ENCODE measurements at places on chromosomes 12 and 14. TPM values are rescaled to one million over a fixed set of nuclear protein-coding genes. Genes with fewer than 3 reads are reported as not detected.

DNA sequence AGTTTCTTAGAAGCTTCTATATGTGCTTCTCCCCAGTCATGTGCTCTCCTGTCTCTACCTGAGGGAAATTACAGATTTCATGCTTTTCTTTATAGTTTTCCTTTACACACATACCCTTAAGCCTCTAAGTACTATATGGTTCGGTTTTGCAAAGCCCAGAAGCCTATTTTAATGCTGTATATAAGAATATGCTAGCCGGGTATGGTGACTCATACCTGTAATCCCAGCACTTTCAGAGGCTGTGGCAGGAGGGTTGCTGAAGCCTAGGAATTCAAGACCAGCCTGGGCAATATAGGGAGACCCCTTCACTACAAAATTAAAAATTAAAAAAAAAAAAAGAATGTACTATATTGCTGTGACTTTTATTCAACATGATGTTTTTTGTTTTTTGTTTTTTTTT lies 15.4 kb downstream of the DGLUCY start:
- DNase-seq, result no peak

- DNase-seq, result no peak
Measured at GRCh38 chr12:76006028-76006925, 25.3 kb downstream of the PHLDA1 start.

The HELB gene
- 4.4 TPM for total RNA-seq

The HVCN1 gene
- 11.5 TPM for total RNA-seq

The GOLGA3 gene
- 32.7 TPM for total RNA-seq

DNA sequence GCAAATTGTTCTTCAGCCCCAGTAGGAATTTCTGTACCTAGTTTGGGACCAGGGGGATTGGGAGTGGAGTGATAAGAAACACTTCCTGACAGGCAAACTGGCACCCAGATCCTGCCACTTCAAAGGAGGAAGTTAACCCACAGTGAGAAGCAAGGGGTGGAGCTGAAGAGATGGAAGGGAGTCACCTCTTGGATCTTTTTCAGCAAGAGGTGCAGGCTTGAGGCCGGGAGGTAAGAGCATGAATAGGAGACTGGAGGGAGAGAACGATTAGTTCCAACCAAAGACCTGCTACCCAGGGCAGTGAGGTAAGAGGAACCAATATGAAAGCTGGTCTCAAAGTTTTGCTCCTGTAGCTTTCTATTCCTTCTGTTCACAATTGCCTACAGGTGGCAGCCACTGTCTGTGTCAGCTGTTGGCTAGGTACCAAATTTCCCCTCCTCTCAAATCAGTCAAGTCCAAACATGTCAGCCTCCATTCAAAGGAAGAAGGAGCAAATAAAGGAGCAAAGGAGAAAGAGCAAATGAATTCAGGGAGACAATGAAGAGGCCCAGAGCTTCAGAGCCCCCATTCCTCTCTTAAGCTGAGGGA lies 14.9 kb upstream of the TAC3 start:
- DNase-seq, result peak; percentile 48

DNA sequence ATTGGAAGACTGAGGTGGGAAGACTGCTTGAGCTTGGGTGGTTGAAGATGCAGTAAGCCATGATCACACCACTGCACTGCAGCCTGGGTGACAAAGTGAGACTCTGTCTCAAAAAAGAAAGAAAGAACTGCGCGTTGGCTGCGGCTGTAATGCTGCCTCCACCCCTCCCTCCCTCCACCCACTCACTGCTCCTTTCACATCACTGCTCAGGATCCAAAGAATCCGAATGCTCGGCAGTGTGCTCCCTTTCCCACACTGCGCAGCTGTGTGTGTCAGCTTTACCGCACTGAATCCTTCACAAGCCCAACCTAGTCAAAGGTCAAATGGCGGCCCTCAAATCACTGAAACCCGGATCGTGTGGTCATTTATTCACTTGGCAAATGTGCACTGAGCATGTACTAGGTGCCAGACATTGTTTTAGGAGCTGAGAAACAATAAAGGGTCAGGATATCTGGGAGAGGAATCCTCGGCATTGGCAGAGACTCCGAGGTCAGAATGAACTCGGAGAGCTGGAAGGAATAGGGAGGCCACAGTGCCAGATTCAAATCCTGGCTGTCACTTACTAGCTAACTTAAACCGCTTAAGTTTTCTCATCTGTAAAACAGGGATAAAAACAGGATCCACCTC lies 11.5 kb upstream of the TDRD9 start:
- no peak for DNase-seq

The GPX2 gene
- not detected for total RNA-seq

The LRRIQ1 gene
- total RNA-seq, result not detected

The DIP2B gene
- total RNA-seq, result 37.5 TPM

DNA sequence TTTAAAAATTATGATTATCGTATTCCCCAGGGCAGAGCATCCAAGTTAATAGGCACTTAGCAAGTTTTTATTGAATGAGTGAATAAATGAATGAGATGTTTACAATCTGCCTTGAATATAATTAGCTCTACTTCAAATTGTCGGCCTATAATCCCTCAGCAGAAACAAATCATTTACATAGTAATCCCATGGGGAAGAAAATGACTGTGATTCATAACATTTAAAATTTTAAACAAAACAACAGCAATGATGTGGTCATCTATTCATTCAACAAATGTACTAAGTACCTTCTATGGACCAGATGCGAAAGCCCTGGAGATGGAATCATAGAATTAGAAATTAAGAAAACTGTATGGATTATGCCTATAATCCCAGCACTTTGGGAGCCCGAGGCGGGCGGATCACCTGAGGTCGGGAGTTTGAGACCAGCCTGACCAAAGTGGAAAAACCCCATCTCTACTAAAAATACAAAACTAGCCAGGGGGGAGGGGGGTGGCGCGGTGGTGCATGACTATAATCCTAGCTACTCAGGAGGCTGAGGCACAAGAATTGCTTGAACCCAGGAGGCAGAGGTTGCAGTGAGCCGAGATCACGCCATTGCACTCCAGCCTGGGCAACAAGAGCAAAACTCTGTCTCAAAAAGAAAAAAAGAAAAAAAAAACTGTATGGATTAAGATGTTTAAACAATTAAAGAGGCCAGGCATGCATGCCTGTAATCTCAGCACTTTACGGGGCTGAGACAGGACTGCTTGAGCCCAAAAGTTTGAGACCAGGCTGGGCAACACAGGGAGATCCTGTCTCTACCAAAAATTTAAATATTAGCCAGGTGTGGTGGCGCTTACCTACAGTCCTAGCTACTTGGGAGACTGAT lies 17.7 kb upstream of the MDM2 start:
- DNase-seq, result peak; percentile 16

DNA sequence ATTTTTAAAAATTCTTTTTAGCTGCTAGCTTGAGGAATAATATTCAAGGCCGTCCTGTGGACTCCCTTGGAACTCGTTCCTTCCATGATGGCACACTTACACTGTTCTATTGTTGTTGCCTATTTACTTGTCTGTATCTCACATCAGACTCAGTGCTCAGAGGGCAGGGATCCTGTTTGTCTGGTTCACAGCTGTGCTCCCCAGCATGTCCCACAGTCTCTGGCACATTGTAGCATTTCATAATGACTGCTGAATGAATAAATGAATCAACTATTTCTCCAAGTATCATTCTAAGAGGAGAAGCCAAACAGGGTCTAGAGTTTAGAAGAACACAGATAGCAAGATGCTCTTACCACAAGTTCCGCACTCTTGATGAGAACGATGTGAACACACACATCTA lies 48.0 kb downstream of the NTN4 start:
- no peak for DNase-seq

The IGF1 gene
- total RNA-seq, result not detected

- no peak for DNase-seq
Measured at GRCh38 chr14:74667758-74668157, 45.1 kb downstream of the AREL1 start.

The DDX55 gene
- total RNA-seq, result 41.6 TPM

The KRT75 gene
- total RNA-seq, result not detected

GRCh38 chr12:67582844-67583243 lies 65.7 kb upstream of the DYRK2 start:
- DNase-seq, result no peak

GRCh38 chr14:102933618-102934231 lies 11.3 kb downstream of the AMN start:
- DNase-seq, result no peak

DNA sequence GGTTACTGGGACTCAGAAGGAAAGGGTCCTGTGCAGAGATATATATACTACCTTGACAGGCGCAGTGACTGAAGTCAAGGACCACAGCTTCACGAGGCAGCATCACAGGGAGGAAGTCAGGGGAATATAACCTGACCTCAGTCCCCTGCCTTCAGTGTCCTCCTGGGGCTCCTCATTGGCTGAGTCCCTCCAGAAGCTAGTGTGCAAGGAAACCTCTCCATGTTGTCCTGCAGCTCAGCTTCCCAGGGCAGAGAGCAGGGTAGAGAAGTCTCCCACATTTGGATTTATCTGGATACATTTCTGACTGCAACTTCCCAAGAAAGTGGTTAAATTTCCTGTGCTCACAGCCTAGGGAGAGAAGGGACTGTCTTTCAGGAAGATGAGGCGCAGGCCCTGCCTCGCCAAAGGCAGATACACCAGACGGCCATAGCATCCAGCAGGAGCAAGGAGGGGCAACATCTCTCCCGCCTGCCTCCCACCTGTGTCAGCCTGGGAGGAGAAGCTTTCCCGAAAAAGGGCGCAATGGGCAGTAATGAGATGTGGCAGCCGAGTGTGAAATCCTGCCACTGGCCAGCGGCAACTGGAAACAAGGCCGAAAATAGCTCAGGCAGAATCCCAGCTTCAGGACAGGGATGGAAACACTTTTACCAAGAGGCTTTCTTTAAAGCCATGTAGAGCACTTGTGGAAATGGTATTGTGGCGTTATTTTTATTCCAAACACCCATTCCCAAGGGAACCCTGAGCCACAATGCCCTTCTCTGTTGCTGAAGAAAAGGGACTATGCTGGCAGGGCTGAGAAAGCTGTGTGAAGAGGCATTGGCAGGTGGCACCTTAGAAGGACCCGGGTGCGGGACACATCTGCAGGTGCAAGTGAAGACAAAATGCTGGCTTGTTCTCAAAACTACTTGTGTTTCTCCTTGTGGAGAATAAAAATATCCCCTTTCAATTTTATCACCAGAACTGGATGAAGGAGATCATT lies 54.9 kb upstream of the HIF1A start:
- DNase-seq, result no peak

The OLR1 gene
- total RNA-seq, result not detected

The TAS2R7 gene
- total RNA-seq, result not detected

DNA sequence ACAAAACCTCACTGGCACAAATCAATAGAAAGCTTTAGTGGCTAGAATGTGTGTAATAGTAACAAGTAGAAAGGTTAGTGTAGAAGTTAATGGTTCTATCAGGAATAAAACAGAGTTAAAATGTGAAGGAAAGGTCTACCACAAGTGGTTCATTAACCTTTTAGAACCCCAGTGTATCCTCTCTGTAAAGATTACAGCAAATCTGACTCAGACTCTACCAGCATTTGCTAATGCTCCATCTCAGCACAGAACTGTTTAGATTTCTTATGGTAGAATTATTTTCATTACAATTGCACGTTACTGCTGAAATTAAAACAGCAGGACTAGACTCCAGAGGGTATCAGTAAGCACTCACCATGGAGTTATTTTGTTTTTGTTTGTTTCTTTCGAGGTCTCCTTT lies 609.0 kb upstream of the LMO3 start:
- no peak for DNase-seq

The FOXN4 gene
- not detected for total RNA-seq

- no peak for DNase-seq
Measured at GRCh38 chr14:77714926-77715325, 7.0 kb downstream of the SLIRP start.

GRCh38 chr12:60101715-60102114 lies 505.9 kb downstream of the SLC16A7 start:
- no peak for DNase-seq

The ZBTB1 gene
- total RNA-seq, result 97.5 TPM

GRCh38 chr12:64390275-64390851 lies at the start of gene C12orf56:
Gene C12orf56, minus strand, starts transcription at chr12:64390758. Its CDS starts 193 bp downstream, at chr12:64390565.
- DNase-seq, result no peak

The KRT6C gene
- not detected for total RNA-seq

The ISM2 gene
- total RNA-seq, result 0.89 TPM

The KCNK10 gene
- total RNA-seq, result 0.07 TPM

The PCED1B gene
- 39.8 TPM for total RNA-seq

The PRORP gene
- 58.4 TPM for total RNA-seq
